ENCODE measurements at places on chromosomes 12 and 14. TPM values are rescaled to one million over a fixed set of nuclear protein-coding genes. Genes with fewer than 3 reads are reported as not detected.

C1S gene
- total RNA-seq = 13.8 TPM

LEMD3 gene
- total RNA-seq = 47.0 TPM

PLEKHH1 gene
- total RNA-seq = 6.7 TPM

TMEM30B gene
- 33.7 TPM for total RNA-seq

MMP17 gene
- 0.50 TPM for total RNA-seq

KRT83 gene
- total RNA-seq = not detected

KRT80 gene
- 1.8 TPM for total RNA-seq

CCDC38 gene
- not detected for total RNA-seq

FGD4 gene
- total RNA-seq = 35.3 TPM

DNAJC22 gene
- 0.17 TPM for total RNA-seq

TCL1B gene
- total RNA-seq = not detected

AQP2 gene
- not detected for total RNA-seq

TSHR gene
- total RNA-seq = not detected

RFLNA gene
- not detected for total RNA-seq

TPPP2 gene
- not detected for total RNA-seq

DPY19L2 gene
- total RNA-seq = 0.61 TPM

TSPAN8 gene
- not detected for total RNA-seq

PRKD1 gene
- total RNA-seq = 1.4 TPM

ACSS3 gene
- 13.8 TPM for total RNA-seq

GALNT8 gene
- not detected for total RNA-seq

CERS5 gene
- 51.3 TPM for total RNA-seq

TTLL5 gene
- total RNA-seq = 22.2 TPM

POLE gene
- 67.7 TPM for total RNA-seq

NPAS3 gene
- total RNA-seq = 0.33 TPM

P2RX2 gene
- not detected for total RNA-seq

SOAT2 gene
- not detected for total RNA-seq

NEUROD4 gene
- not detected for total RNA-seq

ERC1 gene
- 88.7 TPM for total RNA-seq

CLEC12A gene
- not detected for total RNA-seq

OR6C76 gene
- total RNA-seq = not detected

CTSG gene
- not detected for total RNA-seq

AGAP2 gene
- 0.33 TPM for total RNA-seq

LBHD2 gene
- not detected for total RNA-seq

GRIP1 gene
- 19.3 TPM for total RNA-seq

DAO gene
- not detected for total RNA-seq

CD69 gene
- total RNA-seq = not detected

JAG2 gene
- 75.2 TPM for total RNA-seq

BHLHE41 gene
- total RNA-seq = 19.2 TPM

MSRB3 gene
- 56.8 TPM for total RNA-seq

NOS1 gene
- not detected for total RNA-seq

Measured in mammary epithelial cell (primary cell).